ENCODE measurements at places on chromosomes 11 and 22. TPM values are rescaled to one million over a fixed set of nuclear protein-coding genes. Genes with fewer than 3 reads are reported as not detected.

- DNase-seq = no peak
Measured at GRCh38 chr22:29031227-29032011, 30.2 kb downstream of the C22orf31 start.

GRCh38 chr22:25402501-25403283 lies 161.8 kb upstream of the GRK3 start:
- DNase-seq = no peak

- no peak for DNase-seq
Measured at GRCh38 chr11:61309739-61310138, 14.6 kb upstream of the VWCE start.

FGF3 gene
- not detected for polyA plus RNA-seq

Data from forelimb muscle (tissue), 1 donor.